ENCODE measurements at places on chromosomes 3 and 15.

GRCh38 chr3:187069857-187070516 is 69.3 kb downstream of the RPL39L start:
- no peak for DNase-seq

DNA sequence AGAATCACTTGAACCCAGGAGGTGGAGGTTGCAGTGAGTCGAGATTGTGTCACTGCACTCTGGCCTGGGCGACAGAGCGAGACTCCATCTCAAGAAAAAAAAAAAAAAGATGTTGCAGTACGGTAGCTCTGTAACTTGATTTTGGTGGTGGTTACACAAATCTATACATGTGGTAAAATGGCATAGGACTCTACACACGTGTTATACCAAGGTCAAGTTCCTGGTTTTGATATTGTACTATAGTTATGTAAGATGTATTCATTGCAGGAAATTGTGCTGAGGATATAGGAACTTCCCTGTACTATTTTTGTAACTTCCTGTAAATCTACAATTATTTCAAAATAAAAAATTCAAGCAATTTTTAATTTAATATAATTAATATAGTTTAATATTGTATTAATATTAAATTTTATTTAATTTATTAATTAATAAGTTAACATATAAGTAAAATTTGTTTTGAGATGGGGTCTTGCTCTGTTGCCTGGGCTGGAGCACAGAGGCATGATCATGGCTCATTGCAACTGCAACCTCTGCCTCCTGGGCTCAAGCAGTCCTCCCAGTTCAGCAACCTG is 9.9 kb downstream of the MYD88 start:
- no peak for DNase-seq

DNA sequence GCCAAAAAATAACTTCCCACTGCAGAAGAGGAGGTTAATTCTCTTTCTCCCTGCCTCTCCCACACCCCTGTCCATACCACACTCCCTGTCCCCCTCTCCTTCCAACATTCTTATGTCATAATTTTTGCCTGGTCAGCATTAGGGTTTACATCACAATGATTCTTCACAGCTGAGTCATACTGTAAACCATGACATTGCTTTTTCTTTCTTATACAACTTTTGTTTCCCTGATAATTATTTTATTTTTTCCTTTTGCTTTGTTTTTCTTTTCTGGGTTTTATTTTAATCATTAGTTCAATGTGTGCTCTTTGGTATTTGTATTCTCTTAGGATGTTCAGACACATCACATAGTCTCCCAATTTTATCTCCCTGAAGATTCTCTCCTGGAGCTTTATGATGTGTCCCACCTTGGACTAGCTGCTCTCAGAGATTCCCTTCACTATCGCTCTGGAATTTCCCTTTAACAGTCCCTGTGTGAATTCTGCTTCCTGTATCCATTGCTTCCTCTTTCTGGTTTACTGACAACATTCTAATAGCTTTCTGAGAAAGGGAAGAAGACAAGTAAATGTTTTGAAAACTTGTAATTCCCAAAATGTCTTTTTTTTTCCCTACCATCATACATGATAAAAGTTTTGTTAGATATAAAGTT is 70.7 kb downstream of the SOX2 start:
- DNase-seq: no peak

- DNase-seq: no peak
Observed at GRCh38 chr3:136703429-136703828, 48.7 kb downstream of the STAG1 start.

DNA sequence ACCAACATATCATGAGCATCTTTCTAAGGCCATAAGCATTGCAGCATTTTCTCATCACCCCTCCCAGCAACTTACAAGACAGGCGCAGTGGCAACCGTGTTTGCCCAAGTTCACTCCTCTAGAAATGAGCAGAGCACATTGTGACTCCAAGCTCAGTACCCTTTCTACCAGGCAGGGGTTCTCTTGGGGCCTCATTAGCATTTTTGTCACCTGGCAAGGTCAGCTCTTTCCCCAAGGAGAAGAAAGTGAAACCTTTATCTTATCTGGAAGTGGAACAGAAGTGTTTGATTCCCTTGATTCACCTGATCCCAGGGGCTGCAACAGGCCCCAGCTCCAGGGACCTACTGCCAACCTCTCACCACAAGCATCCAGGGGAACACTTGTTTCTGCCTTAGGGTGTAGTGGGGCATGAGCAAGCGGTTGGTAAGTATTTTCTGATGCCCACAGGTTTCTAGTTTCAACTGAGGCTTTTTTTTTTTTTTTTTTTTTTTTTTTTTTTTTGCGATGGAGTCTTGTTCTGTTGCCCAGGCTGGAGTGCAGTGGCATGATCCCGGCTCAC is 44.0 kb upstream of the HERC1 start:
- DNase-seq: no peak

DNA sequence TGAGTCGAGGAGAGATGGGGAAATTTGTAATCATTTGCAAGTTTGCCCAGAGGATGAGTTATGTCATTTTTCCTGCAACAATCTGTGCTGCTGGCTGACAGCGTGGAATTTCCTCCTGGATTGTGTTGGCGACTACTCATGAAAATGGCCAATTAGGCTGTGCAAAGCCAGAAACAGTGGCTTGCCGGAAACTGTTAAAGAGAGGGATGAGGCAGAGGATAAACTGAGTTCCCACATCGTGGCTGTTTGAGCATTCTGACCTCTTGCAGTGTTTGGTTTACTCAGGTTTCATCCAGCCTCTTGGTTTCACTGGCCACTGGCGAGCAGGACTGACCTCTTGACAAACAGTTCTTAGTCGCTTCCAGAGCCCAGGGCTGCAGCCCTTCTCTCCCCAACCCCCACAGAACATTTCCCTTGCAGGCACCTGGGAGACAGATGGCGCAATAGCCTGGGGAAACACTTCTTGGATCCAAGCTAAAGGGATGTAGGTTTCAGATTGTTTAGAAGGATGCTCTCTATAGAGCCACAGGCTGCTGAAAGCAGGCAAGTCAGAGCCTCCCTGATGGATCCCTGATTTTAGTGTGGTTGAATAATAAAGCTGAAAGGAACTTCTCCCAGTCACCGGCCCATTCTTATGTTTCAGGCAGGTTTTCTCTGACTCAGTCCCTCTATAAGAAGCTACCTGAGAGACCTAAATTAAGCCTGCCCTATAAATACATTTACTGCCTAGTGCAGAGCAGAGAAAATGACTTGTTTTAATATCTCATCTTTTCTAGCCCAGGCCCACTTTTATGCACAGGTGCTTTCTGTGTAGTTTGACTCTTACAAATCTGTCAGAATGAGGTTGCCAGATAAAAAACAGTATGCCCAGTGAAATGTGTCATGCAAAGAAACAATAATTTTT is 92.8 kb upstream of the UBE2E1 start:
- peak; percentile 14 for DNase-seq

- no peak for DNase-seq
Observed at GRCh38 chr15:69000091-69000490, 14.4 kb upstream of the NOX5 start.

GRCh38 chr15:88267720-88268119 is 11.2 kb upstream of the NTRK3 start:
- no peak for DNase-seq

GRCh38 chr3:197549261-197549885 is 6.4 kb downstream of the BDH1 start:
- DNase-seq: no peak

DNA sequence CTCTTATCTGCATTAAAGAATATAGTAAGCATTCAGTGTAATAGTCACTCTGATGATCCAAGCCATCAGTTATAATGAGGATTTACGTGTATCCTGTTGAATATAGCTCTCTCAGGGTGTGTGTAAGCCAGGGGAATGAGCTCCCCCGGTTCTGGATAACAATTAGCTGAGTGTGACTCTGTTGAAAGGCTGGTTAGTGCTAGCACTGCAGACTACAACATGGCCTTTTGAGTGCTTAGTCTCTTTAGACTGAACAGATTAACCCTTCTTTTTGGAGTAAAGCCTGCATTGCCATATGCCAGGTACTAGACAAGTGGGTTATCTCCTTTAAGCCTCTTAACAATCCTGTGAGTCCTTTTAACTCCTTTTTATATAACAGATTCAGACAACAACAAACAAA is 119.5 kb downstream of the TMEM108 start:
- no peak for DNase-seq

- no peak for DNase-seq
Observed at GRCh38 chr15:95281470-95281869, 1049.0 kb upstream of the NR2F2 start.

DNA sequence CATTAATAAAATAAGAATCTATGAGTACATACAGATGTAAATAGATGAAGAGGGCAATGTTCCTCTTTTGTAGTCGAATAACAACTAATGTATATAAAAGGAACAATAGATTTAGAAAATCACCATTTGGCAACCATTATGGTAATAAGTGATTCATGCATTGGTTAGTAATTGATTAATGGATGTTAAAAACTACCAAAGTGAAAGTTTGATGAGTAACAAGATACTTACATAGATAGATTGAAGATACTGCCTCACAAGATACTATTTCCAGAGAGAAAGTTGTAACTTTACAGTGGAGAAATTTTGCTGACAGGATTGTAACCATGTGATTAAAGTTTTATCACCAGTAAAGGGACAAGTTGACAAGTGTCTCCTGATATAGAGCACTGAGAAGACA is 55.0 kb downstream of the TCF12 start:
- no peak for DNase-seq

DNA sequence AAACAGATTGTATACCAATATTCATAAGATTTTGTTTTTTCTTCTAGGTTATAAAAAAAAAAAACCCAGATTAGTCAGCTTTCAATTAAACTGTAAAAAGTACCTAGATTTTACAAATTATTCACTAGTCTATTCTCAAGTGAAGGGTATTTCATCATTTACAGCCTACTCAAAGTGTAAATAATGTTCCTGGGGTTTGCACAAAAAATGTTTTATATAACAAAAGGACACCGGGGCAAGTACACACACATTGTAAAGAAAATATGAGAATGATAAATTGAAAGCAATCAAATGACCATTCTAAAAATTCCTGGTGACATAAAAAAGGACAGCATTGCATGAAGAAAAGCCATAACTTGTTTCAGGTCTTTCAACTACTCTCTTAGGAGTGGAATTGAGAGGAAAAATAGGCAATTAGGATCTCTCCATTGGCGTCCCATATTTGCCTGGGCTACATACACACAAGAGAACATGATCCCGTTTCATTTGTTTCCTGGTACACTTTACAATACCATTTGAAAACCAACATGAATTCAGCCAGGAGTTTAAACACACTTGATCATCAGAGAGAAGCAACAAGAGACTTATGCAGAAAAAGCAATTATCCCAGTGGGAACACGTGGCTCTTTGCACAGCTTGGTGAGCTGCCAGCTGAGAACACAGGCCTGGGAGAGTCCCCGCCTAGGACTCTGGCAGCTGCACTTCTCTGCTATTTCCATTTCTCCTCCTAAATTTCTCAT is 1039.2 kb downstream of the ROBO1 start:
- no peak for DNase-seq

GRCh38 chr3:194761384-194761783 is 75.7 kb downstream of the FAM43A start:
- no peak for DNase-seq

GRCh38 chr3:16570113-16570512 is 35.1 kb downstream of the DAZL start:
- no peak for DNase-seq

DNA sequence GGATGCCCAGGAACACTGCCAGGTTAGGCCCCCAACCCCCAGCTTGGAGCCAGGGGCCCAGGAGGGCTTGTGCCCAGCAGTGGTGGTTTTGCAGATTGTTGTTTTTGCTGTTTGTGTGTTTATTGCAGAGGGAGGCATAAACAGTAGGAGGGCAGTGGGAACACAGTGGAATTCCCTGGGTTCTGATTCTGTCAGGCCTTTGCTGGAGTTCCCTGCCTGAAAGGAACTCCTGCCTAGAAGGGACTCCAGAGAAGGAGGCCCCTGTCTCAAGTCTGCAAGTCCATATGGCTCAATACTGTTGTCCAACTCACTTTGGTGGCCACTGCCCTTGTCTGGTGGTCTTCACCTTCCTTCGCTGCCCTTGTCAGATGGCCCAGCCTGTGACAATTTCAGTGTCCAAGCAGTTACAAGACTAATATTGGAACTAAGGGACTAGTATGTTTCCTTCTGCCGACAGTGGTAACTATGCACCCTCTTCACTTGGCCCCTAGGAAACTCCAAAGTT is 47.4 kb upstream of the RAB6B start:
- no peak for DNase-seq

GRCh38 chr3:37520907-37521341 is 340.8 kb upstream of the CTDSPL start:
- DNase-seq: no peak

DNA sequence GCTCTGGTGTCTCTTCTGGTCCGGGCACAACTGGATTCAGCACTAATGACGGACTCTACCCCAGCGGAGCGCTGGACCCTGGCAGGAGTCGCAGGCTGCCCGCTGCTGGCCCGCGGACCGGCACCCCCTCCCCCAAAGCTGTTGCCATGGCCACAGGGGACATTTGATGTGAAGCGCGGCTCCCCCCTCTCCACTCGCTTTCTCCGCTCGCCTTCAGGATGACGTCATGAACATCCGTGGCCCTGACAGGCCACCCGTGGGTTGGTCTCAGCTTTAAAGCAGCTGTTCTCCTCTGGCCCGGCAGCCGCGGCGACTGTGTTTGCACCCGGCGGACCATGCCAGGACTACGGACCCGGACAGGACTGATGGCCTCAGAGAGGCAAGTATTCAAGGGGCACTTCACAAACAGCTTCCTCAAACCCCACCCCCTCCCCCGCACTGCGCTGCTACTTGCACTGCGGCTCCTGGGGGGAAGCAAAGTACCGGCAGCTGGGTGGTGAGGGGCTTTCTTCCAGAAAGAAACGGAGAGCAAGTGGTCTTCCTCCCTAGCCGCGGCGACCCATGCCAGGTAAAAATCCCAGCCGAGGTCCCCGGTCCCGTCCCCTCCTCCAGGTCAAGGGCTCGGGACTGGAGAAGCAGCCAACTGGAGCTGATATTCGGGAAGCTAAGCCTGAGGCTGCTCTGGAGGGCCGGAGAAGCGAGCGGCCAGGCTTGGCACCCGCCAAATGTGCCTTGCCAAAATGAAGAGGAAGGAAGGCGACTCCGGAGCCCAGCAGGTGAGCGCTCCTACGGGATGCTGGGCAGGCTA is 16.6 kb upstream of the AEN start:
- no peak for DNase-seq

GRCh38 chr3:128867200-128868125 is 12.0 kb upstream of the ACAD9 start:
- DNase-seq: no peak

DNA sequence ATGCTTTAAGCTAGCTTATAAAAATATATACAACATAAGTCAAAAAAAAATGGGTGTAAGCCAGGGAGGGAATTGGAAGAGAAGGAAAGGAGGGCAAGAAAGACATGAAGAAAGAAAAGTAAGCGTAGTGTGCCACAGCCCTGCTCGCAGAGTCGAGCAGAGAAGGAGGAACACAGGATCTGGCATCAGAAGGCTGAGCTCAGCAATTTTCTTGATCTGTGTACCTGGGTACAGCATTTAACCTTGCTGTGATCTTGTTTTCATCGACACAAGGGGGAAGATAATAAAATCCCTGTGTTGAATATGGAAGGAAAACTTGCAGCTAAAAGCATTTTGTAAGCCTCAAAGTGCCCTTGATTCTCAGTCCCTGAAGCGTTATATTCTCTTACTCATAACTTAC is 23.7 kb upstream of the C2CD4B start:
- DNase-seq: no peak

- no peak for DNase-seq
Observed at GRCh38 chr3:71421475-71421819, 162.1 kb downstream of the FOXP1 start.

GRCh38 chr3:72938471-72939265 is 50.8 kb downstream of the GXYLT2 start:
- peak; percentile 21 for DNase-seq

All from GOT3 (cell line).